ENCODE measurements at places on chromosomes 1 and 21.
A peak's percentile ranks its signal among the peaks of the same experiment; 100 is the strongest.

- DNase-seq: no peak
These were observed 743.1 kb upstream of the ADGRL4 start for GRCh38 chr1:79749607-79750006.

- no peak for DNase-seq
These were observed 8.7 kb downstream of the WNT3A start for GRCh38 chr1:228015276-228016180.

DNA sequence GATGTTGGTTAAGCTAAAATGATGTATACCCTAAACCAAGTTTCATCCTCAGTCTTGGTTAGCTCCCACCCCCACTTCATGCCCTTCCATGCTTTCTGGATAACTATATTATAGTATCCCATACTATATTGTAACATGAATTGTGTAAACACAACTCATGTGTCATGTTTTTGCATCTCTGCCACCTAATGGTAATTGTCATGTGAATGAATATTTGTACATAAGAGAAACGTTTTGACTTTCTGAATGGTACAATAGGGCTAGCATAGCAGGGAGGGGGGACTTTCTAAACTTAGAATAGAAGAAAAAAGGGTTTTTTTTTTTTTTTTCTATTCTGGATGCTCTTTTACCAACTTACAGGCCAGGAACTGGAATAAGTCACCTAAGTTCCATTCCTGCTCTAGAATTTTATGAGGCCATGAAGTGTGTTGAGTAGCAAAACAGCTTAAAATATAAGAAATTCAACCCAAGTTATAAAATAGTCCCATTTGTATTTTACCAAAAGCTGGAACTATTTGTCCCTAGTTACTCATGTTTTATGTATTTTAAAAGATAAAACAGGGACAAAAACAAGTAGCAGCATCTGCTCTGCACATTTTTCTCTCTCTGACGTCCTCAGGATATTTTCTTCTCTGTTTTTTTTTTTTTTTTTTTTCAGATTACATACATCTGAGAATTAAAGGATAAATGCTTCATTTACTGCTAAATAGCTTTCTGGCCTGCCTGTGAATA lies 77.4 kb downstream of the HLX start:
- no peak for DNase-seq

DNA sequence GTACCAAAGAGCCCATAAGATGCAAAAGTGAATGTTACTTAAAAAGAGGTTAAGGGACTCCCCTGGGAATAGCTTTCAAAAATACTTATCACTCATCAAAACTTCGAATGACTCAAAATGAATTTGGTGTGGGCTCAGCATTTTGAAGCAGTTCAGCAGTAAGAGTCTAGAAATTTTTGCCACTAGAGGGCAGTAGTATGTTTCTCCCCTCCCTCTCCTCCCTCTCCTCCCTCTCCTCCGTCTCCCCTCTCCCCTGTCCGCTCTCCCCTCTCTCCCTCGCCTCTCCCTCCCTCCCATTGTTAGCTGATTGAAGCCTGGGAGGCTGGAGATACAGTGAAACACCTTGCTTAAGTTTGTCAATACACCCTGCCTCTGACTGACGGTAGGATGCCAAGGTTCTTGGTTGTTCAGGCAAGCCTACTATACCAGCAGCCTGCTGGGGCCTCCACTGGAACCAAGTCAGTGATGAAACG lies 70.8 kb upstream of the TENT5C start:
- peak; percentile 42 for DNase-seq

- no peak for DNase-seq
These were observed 9.7 kb upstream of the CAMK2N1 start for GRCh38 chr1:20495661-20496060.

DNA sequence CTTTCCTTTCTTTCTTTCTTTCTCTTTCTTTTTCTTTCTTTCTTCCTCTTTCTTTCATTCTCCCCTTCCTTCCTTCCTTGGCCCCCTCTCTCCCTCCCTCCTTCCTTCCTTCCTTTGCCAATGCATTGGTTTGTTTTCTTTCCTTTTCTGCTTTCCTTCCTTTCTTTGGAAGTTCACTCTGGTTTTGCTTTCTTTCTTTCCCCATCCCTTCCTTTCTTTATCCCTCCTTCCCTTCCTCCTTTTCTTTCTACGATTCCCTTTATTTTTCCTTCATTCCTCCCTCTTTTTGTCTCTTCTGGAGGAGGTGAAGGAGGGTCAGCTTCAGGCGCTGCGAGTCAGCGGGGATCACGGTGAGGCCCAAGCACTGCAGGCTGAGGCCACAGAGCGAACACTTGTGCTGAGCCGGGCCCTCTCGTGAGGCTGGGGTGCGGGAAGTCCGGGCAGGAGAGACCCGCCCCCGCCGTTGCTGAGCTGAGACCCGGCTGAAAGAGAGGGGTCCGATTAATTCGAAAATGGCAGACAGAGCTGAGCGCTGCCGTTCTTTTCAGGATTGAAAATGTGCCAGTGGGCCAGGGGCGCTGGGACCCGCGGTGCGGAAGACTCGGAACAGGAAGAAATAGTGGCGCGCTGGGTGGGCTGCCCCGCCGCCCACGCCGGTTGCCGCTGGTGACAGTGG lies 1.5 kb downstream of the SIM2 start:
- DNase-seq: no peak

DNA sequence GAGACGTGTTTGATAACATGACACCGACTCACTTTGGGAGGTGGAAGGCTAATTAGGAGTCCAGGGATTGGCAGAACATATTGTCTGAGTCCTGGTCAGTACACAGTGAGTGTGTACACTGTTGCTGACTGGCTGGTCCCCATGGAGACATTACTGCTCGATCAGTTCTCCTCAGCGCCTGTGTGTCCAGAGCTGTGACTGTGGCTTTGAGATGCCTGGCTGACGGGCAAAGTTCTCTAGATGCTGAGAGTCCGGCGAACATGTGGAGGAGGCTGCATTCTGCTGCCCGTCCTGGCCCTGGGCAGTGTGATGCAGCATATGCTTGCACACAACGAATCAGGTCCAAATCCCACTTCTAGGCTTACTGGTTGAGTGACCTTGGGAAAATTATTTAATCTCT lies 280.1 kb upstream of the ST6GALNAC5 start:
- peak; percentile 9 for DNase-seq

DNA sequence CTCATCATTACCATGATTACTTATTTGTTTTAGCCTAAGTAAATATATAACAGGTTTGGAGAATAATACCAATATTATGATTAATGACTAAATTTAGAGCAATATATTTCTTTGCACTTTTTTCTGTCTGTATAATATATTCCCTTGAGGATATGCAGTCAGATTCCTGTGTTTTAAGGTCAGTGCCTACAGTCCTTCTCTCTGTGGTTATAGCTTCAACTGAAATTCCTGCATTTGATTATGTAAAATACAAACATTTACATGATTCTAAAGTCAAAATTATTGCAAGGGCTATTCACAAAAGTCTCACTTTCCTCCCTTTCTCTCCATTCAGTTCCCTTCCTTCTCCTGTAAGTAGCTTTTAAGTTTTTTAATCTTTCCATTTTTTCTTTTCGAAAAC lies 142.9 kb upstream of the COL6A1 start:
- no peak for DNase-seq

- DNase-seq: no peak
These were observed 87.9 kb downstream of the RHOU start for GRCh38 chr1:228823200-228823599.

GRCh38 chr1:30166174-30166573 lies 557.2 kb downstream of the MATN1 start:
- DNase-seq: no peak

- no peak for DNase-seq
These were observed 11.7 kb upstream of the FOXO6 start for GRCh38 chr1:41349361-41350054.

GRCh38 chr21:40186045-40186444 lies 318.8 kb downstream of the PCP4 start:
- peak; percentile 10 for DNase-seq

DNA sequence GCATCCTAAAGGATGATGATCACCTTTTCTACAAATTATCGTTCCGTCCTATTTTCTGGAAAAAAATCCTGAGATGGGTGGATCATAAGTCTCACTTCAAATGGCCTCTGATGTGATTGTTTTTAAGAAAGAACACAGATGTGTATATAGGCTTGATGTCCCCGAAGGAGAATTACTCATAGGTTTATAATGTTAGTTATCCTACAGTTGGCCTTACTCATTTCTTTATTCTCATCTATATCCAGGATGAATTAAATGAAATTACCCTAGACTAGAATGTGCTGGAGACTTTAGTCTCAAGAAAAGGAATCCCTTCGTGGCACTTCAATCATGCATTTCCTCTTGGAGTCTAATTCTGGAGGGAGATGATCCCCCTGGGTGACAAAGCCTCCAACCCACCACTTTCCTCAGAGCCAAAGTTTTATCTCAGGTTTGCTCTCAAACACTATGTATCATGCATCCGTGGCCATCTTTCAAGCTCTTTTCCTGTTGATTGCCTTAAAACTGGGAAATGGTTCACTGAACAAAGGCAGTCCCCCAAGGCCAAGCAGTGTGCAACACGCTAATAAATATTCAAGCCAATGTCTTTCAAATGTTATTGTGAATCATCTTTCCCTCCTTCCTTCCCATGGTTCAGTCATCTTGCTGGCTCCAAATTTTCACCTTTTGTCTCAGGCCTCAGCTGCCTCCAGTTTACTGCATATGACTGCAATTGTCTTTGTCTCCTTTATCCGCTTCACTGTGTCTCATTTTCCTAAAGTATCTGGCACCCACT lies 32.5 kb upstream of the SMYD2 start:
- no peak for DNase-seq

GRCh38 chr1:243642936-243643335 lies 207.1 kb downstream of the AKT3 start:
- no peak for DNase-seq

GRCh38 chr1:89041119-89041641 lies 18.5 kb upstream of the GBP3 start:
- no peak for DNase-seq

GRCh38 chr21:46180079-46180722 lies 4.1 kb downstream of the SPATC1L start:
- no peak for DNase-seq

- DNase-seq: no peak
These were observed 28.1 kb downstream of the ARHGEF10L start for GRCh38 chr1:17567582-17567981.

DNA sequence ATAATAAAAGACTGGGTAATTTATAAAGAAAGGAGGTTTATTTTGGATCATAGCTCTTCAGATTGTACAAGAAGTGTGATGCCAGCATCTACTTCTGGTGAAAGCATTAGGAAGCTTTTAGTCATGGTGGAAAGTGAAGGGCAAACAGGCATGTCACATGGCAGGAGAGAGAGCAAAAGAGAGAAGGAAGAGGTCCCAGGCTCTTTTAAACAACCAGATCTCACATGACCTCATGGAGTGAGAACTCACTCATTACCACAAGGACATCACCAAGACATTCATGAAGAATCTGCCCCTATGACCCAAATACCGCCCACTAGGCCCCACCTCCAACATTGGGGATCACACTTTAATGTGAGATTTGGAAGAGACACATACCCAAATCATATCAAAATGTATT lies 10.0 kb downstream of the RPTN start:
- DNase-seq: no peak

DNA sequence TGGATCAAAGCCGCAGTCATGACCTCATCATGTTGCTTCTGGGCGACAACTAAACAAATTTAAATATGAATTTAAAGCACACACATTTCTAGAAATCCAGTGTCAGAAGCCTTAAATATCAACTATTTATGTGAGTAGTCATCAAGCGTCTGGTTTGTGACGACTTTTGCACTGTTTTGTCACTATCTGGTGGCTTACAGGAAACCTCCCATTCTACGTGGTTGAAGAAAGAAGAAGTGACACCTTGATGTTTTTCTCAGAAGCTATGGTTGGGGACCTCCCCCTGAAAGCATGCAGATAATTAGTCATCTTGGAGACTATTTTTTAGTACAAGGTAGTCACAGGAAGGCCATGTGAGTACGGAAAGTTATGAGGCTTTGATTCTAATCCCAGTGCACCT lies 58.5 kb downstream of the TENT5C start:
- no peak for DNase-seq

GRCh38 chr1:43373066-43373940 lies 5.5 kb upstream of the ELOVL1 start:
- no peak for DNase-seq

DNA sequence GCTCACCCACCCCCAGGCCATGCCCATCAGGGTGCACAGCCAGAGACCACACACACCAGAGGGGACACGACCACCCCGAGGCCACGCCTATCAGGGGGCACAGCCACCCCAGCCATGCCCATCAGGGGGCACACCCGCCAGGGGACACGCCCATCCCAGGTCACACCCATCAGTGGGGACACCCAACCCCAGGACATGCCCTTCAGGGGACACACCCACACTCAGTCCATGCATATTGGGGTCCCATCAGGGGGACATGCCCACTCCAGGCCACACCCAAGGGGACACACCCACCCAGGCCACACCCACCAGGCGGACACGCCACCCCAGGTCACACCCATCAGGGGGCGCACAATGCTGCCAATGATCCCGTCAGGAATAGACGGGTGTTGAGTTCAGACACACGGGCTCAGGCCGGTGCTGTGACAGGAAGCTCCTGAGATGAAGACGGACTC lies 20.7 kb downstream of the MCM3AP start:
- DNase-seq: no peak

DNA sequence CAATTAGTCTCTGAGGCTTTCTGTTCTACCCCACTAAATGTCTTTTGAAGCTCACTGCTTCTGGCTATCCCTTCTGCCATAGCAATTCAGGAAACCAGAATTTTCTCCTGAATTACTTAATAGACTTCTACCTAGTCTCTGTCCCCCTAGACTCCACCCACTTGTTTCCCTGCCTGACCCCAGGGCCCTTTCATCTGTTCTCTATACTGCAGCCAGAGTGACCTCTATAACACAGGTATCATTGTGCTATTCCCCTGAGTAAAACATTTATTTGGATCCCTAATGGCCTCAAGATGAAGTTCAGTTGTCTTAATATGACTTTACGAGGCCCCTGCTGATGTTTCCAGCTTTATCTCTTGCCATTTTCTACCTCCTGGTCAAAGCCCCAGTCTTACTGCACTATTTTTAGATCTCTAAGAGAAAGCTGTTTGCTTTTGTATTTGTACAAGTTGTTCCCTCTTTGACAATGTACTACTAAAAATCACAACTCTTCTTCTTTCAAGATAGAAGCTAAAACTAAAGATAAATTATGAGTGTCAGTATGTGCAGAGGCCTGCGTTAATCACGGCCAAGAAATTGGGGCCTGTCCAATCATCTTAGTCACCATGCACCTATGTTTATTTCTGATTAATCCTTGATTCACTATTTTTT lies 54.5 kb downstream of the ATP1B1 start:
- DNase-seq: peak; percentile 40
